ENCODE measurements at places on chromosomes 2 and 18. TPM values are rescaled to one million over a fixed set of nuclear protein-coding genes. Genes with fewer than 3 reads are reported as not detected.

Gene CNGA3
- polyA plus RNA-seq = not detected

Gene HRH4
- not detected for polyA plus RNA-seq

Gene C2orf69
- polyA plus RNA-seq = 10.9 TPM

GRCh38 chr2:42360493-42360889, 526 bp downstream of the COX7A2L start:
- no peak for DNase-seq

Measured in naive thymus-derived CD4-positive, alpha-beta T cell (primary cell).